Psoas muscle (tissue), 8 donors: ENCODE measurements at places on chromosomes 1 and 21. TPM values are rescaled to one million over a fixed set of nuclear protein-coding genes. Genes with fewer than 3 reads are reported as not detected.

The KIF26B gene
- 0.06 TPM for total RNA-seq

The FAM151A gene
- total RNA-seq: not detected

The BCL2L15 gene
- 0.44 TPM for total RNA-seq

The STUM gene
- total RNA-seq: 1.5 TPM

The EPHA2 gene
- total RNA-seq: 7.0 TPM

The CACHD1 gene
- total RNA-seq: 2.1 TPM

The ETV3L gene
- not detected for total RNA-seq

The CD1B gene
- total RNA-seq: not detected

The S100A8 gene
- 32.1 TPM for total RNA-seq

The RAB3GAP2 gene
- 27.9 TPM for total RNA-seq

The NUDT4B gene
- 0.84 TPM for total RNA-seq

The OBSCN gene
- total RNA-seq: 1,061 TPM

The ERG gene
- total RNA-seq: 14.5 TPM

The FCAMR gene
- total RNA-seq: not detected

The WNT4 gene
- total RNA-seq: 5.6 TPM

The HOOK1 gene
- total RNA-seq: 0.34 TPM

The UBE2U gene
- total RNA-seq: not detected

The KCNJ9 gene
- total RNA-seq: not detected

The VASH2 gene
- 1.6 TPM for total RNA-seq
